WTC11 (cell line): ENCODE measurements at places on chromosomes 16 and 17. TPM values are rescaled to one million over a fixed set of nuclear protein-coding genes. Genes with fewer than 3 reads are reported as not detected.
A peak's percentile ranks its signal among the peaks of the same experiment; 100 is the strongest.

DNA sequence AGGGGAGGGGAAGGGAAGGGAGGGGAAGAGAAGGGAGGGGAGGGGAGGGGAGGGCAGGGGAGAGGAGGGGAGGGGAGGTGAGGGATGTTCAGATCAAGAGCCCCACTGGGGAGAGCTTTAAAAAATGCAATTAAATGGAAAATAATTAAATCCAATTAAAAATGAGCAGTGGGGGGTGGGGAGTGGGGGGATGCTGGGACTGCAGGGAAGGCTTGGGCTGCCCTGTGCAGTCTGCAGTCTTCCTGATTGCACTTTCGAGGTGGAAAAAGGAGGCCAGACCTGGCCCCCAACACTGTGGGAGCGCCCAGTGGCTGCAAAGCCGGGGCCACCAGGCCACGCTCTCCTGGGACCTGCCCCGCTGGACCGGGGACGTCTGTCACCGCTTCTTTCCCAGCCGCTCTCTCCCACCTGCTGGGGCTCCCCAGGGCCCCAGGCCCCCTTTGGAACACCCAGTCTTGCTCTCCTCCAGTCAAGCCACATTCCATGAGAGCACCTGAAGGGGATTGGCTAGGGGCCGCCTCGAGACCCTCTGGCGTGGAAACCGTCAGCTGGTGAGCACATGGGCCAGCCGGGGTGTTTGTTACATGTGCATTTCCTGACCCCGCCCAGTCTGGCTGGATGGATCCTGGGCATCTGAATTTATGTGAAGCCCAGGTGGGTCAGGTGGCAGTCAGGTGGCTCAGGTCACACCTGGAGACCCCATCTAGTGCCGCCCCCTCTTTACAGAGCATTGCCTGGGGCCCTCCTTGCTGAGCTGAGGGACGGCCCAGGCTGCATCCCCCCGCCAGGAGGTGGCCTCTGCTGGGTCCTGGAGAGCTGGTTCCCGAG lies 37.6 kb upstream of the CBFA2T3 start:
- DNase-seq = no peak

DNA sequence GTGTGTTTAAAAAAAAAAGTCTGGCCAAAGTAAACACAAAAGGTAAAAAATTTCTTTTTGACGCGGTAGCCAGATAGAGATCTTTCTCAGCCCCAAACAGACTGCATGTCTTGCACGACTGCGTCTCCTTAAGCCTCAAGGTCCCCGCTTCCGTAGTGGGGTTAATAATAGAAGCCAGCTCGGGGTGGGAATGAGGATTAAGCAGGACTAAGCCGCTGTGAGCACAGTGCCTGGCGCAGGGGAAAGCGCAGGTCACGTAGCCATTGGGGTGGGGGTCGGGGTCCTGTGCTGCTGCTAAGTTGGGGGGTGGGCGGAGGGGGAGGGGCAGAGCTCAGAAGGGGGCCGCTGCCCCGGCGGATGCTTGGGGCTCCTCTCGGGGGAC lies 521 bp downstream of the GGA2 start:
- peak; percentile 22 for DNase-seq

DNA sequence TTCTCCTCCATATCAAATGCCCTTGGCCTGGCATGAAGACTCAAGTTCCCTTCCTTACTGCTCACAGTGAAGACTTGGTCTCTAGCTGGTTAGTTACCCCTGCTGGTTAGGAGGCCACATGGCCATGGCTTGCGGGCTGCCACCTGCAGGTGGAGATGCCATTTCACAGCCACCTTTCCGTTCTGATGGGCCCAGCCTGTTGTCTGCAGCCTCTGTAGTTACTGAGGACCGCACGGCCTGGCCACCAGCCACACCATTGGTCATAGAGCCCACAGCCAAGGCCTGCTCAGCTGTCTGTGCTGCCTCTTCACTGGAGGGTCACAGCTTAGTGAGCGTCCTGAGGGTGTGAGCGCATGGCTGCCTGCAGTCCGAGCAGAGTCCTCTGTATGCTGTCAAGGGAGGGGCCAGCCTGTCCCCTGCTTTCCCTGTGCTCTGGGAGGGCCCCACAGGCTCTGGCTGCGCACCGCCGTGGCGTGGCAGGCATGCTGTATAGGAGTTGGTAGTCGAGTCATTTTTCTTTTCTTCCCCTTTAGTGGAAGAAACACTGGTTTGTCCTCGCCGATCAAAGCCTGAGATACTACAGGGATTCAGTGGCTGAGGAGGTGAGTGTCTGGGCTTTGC lies 59.2 kb downstream of the PLD6 start:
- peak; percentile 69 for DNase-seq

GRCh38 chr17:67262435-67263117 lies 17.6 kb upstream of the HELZ start:
- no peak for DNase-seq

Gene MPV17L
- total RNA-seq = 5.4 to 8.4 TPM (median 6.4 TPM) in 3 replicates

DNA sequence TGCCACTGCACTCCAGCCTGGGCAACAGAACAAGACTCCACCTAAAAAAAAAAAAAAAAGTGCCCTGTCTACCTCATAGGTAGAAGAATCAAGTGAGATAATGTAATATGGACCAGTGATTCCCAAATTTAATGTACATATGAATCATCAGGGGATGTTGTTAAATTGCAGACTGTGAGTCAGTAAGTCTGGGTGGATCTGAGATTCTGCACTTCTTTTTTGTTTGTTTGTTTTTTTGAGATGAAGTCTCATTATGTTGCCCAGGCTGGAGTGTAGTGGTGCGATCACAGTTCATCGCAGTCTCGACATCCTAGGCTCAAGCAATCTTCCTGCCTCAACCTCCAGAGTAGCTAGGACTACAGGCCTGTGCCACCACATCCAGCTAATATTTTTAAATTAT lies 31.6 kb downstream of the HOXB1 start:
- no peak for DNase-seq

Gene MAZ
- total RNA-seq = 392 to 405 TPM (median 395 TPM) in 3 replicates

GRCh38 chr17:15475631-15476354 lies 8.4 kb upstream of the CDRT4 start:
- DNase-seq = no peak

DNA sequence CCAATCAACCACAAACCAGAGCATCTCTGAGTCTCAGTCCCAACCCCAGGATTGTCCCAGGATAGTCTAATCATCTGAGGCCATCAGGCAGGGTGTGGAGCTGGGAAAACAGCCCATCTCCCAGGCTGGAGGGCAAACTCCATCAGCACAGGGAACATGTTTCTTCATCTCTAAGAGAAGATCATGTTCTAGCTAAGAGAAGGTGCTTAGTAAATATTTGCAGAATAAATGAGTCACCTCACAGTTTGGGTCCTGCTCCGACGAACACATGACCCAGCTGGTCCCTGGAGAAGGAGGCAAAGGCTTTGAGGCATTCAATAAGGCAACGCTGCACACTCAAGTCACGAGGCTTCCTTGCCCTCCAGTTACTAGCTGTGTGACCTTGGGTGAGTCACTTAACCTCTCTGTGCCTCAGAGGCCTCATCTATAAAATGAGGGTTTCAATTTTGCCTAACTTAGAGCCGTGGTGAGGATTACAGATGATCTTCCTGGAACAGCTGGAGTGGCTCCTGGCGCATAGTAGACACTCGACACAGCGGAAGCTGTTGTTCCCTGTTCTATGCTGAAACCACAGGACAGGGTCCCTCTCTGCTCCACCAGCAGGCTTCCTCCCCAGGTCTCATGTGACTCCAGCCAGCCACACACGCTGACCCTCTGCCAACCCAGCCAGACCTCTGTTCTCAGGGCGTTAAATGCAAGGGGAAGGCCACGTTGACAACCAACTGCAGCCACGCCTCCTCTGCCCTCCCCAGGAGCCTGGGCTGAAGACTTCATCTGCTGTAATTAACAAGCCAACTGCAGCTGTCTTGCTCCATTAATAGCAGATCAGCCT lies 10.3 kb upstream of the RPL38 start:
- no peak for DNase-seq

Gene SAMD14
- total RNA-seq = 4.5 to 6.0 TPM (median 5.9 TPM) in 3 replicates
